ENCODE measurements at places on chromosomes 3 and 15.
A peak's percentile ranks its signal among the peaks of the same experiment; 100 is the strongest.

GRCh38 chr15:44010089-44010488 is 183.3 kb downstream of the WDR76 start:
- no peak for DNase-seq

- DNase-seq, result no peak
These were observed 9.9 kb upstream of the VILL start for GRCh38 chr3:37980462-37981347.

DNA sequence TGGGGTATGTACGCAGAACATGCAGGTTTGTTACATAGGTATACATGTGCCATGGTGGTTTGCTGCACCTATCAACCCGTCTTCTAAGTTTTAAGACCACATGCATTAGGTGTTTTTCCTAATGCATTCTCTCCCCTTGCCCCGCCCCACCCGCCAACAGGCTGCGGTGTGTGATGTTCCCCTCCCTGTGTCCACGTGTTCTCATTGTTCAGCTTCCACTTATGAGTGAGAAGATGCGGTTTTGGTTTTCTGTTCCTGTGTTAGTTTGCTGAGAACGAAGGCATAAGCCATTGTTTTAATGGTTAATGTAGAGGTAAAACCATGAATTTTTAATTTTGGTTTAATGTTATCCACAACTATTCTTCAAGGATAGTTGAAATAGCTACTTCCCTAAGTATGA is 346.8 kb upstream of the EPHA6 start:
- no peak for DNase-seq

- peak; percentile 86 for DNase-seq
These were observed 36.8 kb upstream of the TSPAN3 start for GRCh38 chr15:77107531-77108355.

DNA sequence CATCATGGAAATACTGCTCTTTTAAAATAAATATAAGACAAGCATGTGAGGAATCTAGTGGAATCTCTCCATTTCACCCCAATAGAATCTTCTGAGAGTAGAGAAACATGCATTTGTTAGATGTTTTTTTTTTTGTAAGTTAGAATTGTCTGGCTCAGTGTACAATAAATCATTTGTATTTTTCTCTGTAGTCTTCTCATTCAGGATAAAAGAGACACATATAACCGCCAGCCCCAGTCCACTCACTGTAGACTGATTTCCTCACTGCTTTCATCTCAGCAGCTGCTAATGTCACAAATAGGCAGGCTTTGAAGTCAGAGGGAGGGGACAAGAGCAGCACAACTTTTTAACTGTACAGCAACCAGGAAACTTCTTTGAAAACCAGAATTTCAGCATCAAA is 140.2 kb upstream of the RBMS3 start:
- DNase-seq, result no peak

- DNase-seq, result peak; percentile 23
These were observed 157.5 kb downstream of the NUP210 start for GRCh38 chr3:13262493-13263211.

- peak; percentile 81 for DNase-seq
These were observed 105.0 kb upstream of the GAP43 start for GRCh38 chr3:115518100-115518852.

- no peak for DNase-seq
These were observed 106.0 kb downstream of the KLHL25 start for GRCh38 chr15:85688711-85689110.

- DNase-seq, result peak; percentile 95
These were observed 30.5 kb upstream of the SRP14 start for GRCh38 chr15:40069178-40070165.

GRCh38 chr3:188212308-188212969 is 58.5 kb downstream of the LPP start:
- DNase-seq, result no peak

DNA sequence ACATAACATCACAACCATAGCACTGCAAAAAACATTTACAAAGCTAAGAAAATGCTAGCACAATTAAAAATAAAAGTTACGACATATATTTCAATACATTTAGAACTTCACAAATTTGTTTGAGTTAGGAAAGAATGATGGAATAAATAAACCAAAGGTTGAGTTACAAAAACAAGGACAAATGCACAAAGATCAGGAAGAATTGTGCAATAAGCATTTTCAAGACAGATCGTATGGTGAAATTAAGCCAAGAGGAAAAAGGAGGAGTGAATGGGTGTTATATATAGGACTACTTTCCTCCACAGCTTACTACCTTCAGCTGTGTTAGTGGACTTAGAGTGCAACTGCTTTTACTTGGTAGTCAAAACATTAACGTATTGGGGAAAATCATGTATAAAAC is 5.9 kb upstream of the CTXN2 start:
- no peak for DNase-seq

GRCh38 chr15:69579950-69580618 is 127.5 kb downstream of the RPLP1 start:
- DNase-seq, result no peak

GRCh38 chr15:98815207-98815606 is 166.9 kb downstream of the IGF1R start:
- DNase-seq, result no peak

DNA sequence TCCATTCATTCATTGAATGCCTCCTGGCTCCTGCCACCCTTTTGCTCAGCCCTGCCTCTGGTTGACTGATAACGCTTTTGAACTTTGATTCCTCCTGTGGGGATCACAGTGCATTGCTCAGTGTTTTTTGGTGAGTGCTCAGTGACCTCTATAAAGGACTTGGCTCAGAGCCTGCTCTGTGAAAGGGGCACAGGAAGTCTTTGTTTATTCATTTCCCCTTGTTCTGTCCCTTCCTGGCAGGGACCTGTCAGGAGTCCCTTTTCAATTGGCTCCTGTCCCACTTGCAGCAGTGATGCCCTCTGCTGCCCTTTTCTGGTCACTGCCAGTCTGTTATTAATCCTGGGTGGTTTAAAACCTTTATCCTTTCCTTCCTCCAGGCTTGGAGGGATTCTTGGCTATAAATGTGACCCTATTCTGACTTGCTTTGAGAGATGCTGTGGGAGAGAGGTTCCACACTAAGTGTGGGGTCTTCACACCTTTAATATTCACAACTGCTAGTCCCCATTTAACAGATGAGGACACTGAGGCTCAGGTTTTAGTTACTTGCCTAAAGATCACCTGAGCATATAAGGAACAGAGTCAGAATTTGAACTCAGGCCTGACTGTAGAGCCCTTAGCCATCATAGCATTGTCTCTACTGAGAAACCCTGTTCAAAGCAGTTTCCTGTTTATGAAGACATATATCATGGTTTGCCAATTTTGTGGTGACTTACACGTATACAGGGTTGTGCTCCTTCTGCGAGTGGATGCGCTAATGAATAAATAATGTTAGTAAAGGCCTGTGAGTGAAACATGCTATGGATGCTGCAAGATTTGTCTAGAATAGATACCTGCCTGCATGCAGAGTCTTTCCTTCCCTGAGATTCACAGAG is 23.2 kb upstream of the TATDN2 start:
- peak; percentile 87 for DNase-seq

GRCh38 chr15:31503256-31503655 is 176.6 kb downstream of the KLF13 start:
- no peak for DNase-seq

DNA sequence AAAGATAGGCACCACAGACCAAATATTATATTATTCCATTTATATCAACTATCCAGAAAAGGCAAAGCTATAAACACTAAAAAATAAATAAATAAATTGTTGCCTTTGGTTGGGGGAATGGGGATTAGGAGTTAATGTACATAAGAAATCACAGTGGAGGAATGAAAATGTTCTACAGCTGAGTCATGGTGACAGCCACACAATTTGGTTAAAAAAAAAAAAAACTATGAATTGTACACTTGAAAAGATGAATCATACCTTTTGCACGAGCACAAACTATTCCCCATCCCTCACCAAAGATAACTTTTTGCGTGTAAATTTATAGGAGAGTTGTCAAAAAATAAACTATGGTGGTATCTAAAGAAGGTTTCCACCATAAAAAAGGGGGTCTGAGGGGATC is 103.2 kb downstream of the TBC1D5 start:
- DNase-seq, result no peak

DNA sequence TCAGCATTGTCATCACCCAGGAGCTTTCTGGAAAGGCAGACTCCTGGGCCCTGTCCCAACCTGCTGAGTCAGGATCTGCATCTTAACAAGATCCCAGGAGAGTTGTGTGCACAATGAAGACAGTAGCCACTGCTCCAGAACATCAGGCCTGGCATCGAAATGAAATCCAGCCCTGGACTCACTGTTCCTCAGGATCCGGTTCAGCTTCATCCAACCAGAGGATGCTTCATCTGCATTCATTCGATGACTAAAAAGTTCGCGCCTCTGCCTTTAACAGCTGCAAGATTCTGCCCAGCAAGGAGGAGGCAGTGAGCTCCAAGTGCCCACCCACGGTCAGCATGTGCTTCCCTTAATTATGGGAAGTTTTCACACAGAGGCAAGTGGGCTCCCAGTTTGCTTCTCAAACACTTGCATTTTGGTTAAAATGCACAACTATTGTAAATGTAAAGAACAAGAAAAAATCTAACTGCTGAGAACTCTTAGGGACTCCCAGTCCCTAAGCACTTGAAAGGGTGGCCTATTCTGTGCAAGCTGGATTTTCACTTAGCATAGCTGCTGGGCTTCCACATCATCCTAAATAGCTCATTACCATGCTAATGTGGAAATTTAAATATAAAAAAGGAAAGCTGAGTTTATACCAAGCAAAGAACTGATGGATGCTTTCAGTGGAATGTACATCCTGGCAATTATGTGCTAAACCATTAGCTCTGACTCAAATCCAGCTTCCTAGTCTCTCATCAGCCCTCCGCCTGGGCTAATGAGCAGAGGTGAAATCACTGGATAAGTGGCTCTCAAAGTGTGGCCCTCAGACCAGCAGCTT is 25.5 kb upstream of the ESYT3 start:
- no peak for DNase-seq

GRCh38 chr3:153785901-153786300 is 335.3 kb upstream of the ARHGEF26 start:
- no peak for DNase-seq

GRCh38 chr3:113867506-113867905 is 28.9 kb downstream of the GRAMD1C start:
- no peak for DNase-seq

GRCh38 chr3:178155521-178155920 is 380.7 kb upstream of the KCNMB2 start:
- DNase-seq, result no peak

DNA sequence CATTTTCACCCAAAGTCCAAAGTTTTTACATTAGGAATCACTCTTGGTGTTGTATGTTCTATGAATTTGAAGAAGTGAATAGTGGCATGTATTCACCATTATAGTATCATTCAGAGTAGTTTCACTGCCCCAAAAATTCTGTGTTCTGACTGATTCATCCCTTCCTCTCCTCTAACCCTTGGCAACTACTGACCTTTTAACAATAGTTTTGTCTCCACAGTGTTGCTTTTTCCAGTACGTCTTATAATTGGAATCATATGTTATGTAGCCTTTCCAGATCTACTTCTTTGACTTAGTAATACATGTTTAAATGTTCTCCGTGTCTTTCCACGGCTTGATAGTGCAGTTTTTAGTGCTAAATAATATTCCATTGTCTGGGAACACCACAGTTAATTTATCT is 379.0 kb upstream of the SGO1 start:
- no peak for DNase-seq

- no peak for DNase-seq
These were observed 264.3 kb upstream of the LRTM1 start for GRCh38 chr3:55191911-55192775.

GRCh38 chr3:130341882-130342281 is 3.6 kb upstream of the COL6A5 start:
- DNase-seq, result no peak

DNA sequence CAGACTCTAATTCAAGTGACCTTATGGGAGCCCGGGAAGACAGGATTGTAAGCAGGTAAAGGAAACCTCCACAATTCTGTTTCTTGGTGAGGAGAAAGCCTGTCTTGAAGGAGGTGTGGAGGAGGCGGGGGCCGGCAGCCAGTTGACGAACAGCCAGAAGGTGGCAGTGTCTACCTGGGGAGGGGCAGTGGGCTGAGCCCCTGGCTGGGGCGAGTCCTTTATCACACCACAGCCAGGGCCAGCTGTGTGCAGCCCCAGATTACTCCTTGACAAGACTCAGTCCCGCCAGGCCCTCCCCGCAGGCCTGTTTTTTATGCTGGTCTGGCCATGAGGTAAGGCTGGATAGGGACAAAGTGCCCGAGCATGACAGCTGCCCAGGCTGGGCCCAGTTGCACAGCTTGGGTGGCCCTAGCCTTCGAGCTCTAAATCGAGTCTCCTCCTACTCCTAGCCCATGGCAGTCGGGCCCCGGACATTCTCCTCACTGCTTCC is 40.9 kb upstream of the IDH2 start:
- peak; percentile 89 for DNase-seq

- DNase-seq, result no peak
These were observed 16.8 kb downstream of the HSPBAP1 start for GRCh38 chr3:122776675-122777468.

GRCh38 chr3:151443583-151443982 is 17.3 kb downstream of the IGSF10 start:
- DNase-seq, result peak; percentile 37

DNA sequence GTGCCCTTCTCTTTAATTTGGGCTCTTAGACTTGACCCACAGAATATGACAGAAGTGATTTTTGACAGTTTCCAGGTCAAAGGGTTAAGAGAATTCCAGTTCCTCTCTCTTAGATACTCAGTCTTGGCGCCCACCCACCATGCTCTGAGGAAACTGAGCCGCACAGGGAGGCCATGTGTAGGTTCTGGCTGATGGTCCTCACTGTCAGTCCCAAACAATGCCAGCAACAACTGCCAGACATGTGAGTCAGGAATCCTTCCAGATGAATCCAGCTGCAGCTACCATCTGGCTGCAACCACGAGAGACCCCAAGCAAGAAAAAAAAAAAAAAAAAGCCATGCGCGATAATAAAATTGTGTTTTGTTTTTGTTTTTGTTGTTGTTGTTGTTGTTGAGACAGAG is 326.6 kb downstream of the MAGI1 start:
- no peak for DNase-seq

DNA sequence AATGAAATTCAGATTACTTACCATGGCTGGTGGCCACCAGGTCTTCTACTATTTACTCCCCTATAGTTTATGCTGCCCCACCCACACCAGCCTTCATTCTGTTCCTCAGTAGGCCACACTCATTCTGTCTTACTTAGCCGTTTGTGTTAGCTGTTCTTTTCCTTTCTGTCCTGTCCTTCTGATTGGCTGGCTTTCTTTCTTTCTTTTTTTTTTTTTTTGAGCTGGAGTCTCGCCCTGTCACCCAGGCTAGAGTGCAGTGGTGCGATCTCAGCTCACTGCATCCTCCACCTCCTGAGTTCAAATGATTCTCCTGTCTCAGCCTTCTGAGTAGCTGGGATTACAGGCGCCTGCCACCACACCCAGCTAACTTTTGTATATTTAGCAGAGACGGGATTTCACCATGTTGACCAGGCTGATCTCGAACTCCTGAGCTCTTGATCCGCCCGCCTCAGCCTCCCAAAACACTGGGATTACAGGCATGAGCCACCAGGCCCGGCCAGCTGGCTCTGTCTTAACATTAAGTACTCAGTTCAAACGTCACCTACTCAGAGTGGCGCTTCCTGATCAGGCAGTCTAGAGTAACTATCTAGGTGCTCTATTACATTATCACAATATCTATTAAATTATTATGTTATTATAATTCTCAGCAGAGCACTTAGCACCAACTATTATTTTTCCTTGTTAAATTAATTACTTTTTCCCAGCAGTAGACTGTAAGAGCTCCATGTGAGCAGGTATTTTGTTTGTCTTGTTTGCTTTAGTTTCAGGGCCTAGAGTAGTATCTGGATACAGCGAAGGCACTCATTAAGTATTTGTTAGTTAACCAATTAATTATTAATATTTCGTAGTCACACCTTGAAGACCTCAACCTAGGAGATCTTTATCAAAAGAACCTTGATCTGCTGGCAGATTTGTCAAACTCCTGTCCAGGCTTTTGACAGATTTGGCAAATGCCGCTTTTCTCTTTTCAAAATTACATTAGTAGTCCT is 6.4 kb downstream of the CMSS1 start:
- no peak for DNase-seq
